ENCODE measurements at places on chromosomes 3 and 15. TPM values are rescaled to one million over a fixed set of nuclear protein-coding genes. Genes with fewer than 3 reads are reported as not detected.

DNA sequence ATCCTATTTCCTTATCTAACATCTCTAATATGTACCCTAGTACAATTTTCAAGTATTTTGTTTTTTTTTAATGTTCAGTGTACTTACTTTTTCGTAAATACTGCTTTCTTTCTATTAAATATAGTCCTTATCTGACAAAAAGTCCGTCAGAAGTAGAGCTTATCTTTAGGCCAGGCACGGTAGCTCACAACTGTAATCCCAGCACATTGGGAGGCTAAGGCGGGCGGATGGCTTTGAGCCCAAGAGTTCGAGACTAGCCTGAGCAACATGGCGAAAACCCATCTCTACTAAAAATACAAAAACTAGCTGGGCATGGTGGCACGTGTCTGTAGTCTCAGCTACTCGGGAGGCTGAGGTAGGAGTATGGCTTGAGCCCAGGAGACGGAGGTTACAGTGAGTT lies 41.1 kb downstream of the USP3 start:
- DNase-seq, result no peak

The FBXO40 gene
- not detected for polyA plus RNA-seq

DNA sequence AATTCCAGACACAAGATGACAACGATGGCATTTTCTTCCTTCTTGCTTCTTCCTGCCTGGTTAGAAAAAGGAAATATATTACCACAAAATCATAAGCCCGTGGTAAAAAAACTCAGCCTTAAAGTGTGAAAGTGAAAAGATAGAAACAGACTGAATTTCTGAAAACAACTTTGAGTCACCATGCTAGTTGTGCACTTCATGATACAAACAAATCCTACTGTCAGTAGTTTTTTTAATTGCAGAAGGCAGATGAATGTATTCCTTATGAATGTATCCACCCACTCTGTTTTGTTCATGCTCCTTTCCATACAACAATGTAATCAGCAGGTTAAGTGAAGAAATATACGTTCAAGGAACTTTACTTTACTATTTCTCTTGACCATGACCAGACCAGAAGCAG lies 1144.7 kb downstream of the OTOL1 start:
- no peak for DNase-seq

The PLA2G4E gene
- not detected for polyA plus RNA-seq

The VIPR1 gene
- polyA plus RNA-seq, result not detected

The CYP1A2 gene
- polyA plus RNA-seq, result not detected

The SLC6A1 gene
- polyA plus RNA-seq, result not detected

The MUC13 gene
- polyA plus RNA-seq, result not detected

DNA sequence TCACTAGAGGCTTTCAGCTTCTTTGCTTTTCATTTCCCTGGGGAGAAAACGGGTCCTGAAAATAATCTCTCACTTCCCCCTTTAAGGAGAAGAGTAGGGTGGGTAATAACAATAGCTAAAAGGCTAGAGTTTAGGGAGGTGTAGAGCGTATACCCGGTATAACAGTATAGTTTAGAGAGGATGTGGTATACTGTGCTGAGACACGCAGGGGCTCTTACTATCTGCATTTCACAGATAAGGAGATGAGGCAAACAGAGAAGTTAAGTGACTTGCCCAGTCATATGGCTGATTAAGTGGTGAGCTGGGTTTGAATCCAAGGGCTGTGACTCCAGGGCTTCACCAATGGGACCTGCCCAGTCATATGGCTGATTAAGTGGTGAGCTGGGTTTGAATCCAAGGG lies 15.0 kb upstream of the KCNMB3 start:
- DNase-seq, result no peak

- no peak for DNase-seq
Measured at GRCh38 chr3:4225005-4225471, 78.1 kb upstream of the SETMAR start.

DNA sequence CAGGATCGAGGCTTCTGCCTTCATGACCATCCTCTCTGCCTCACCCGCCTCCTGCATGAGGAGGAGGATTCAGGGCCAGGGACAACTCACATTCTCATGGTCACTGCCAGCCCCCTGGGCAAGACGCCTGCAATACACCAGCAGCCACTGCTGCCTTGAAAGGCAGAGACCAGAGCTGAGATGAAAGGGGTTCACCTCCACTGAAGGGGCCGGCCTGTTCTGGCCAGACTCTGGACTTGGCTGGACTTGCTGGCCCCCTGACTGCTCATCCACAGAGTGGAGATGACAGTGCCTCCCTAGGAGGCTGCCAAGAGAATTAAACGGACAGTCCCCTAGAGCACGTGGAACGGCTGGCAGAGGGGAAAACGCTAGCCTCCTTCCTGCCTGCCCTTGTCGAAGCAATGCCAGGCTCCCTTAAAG lies 35.2 kb downstream of the MGLL start:
- DNase-seq, result no peak

- DNase-seq, result no peak
Measured at GRCh38 chr3:122488262-122488973, 26.3 kb downstream of the KPNA1 start.

GRCh38 chr15:69542028-69542427 lies 89.4 kb downstream of the RPLP1 start:
- DNase-seq, result no peak

DNA sequence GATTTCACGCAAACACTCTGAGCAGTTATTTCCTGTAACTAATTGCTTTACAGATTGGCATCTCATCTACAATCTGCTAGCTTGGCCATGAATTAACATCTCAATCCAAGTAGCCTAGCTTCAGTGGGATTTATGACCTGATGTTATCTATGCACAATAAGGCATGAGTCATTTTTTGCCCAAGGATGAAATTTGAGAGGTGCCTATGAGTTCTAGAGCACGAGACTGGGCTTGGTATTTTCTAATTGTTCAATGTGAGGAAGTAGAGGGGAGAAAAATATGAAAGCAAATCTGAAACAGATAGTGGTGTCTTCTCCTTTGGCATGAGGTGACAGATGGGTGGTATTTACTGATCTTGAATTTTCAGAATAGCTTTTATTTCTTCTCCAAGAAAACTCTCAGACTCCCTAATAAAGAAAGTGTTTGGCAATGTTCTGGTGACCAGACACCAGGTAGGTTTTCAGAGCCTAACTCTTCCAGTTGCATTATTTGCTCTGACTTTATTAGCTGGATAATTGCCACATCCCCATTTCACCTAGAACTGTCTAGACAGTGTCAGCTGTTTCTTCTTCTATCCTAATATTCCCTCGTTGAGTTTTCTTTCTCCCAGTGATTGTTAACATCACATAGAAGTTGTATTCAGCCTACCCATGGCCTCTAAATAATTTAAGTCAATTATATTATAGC lies 301.0 kb upstream of the UMPS start:
- peak; percentile 55 for DNase-seq

DNA sequence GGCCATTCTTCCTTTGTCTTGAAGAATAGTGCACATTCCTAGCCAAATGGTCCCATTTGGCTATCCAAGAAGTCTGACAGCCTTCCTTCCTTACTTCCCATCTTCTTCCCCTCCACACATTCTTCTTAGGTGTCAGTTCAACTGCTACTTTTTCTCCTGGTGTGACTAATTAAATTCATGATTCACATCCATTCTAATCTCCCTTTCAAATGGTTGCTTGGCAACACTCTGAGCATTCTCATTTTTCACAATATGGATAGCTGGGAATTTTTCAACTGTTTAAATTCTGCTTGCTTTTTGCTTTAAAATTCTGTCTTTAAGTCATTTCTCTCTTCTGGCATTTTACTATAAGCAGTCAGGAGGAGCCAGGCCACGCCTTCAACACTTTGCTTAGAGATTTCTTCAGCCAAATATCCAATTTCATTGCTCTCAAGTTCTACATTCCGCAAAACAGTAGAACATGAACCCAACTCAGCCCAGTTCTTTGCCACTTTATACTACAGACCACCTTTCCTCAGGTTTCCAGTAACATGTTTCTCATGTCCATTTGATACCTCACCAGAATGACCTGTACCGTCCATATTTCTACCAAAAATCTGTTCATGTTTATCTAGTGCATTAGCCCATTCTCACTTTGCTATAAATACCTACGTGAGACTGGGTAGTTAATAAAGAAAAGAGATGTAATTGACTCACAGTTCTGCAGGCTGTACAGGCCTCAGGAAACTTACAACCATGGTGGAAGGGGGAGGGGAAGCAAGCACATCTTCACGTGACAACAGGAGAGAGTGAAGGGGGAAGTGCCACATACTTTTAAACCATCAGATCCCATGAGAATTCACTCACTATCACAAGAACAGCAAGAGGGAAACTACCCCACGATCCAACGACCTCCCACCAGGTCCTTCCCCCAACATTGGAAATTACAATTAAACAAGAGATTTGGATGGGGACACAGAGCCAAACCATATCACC lies 31.9 kb upstream of the MCF2L2 start:
- DNase-seq, result no peak

The EPHA3 gene
- 0.12 TPM for polyA plus RNA-seq

The RLBP1 gene
- not detected for polyA plus RNA-seq

- no peak for DNase-seq
Measured at GRCh38 chr3:196949285-196949619, 6.9 kb upstream of the NCBP2 start.

The TLR9 gene
- 0.07 TPM for polyA plus RNA-seq

- DNase-seq, result no peak
Measured at GRCh38 chr15:69319384-69320375, 21.0 kb downstream of the PAQR5 start.

DNA sequence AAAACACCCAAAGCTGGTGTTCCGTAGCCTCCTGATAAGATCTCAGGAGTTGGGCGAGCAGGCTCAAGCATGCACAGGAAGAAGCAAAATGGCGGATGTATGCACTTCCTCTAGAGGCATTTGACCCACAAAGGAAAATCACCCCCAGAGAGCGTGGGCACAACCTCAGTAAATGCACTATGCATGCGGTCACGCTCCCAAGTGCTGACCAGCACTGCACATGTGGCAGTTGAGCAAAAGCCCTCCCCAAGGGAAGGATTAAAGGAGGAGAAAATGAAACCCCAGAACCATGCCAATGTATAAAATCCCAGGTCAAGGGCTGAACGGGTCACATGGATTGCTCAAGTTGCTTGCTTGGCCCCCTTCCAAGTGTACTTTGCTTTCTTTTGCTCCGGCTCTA lies 289.4 kb upstream of the IGF1R start:
- DNase-seq, result no peak

GRCh38 chr15:70555713-70556112 lies 207.6 kb downstream of the UACA start:
- DNase-seq, result no peak

DNA sequence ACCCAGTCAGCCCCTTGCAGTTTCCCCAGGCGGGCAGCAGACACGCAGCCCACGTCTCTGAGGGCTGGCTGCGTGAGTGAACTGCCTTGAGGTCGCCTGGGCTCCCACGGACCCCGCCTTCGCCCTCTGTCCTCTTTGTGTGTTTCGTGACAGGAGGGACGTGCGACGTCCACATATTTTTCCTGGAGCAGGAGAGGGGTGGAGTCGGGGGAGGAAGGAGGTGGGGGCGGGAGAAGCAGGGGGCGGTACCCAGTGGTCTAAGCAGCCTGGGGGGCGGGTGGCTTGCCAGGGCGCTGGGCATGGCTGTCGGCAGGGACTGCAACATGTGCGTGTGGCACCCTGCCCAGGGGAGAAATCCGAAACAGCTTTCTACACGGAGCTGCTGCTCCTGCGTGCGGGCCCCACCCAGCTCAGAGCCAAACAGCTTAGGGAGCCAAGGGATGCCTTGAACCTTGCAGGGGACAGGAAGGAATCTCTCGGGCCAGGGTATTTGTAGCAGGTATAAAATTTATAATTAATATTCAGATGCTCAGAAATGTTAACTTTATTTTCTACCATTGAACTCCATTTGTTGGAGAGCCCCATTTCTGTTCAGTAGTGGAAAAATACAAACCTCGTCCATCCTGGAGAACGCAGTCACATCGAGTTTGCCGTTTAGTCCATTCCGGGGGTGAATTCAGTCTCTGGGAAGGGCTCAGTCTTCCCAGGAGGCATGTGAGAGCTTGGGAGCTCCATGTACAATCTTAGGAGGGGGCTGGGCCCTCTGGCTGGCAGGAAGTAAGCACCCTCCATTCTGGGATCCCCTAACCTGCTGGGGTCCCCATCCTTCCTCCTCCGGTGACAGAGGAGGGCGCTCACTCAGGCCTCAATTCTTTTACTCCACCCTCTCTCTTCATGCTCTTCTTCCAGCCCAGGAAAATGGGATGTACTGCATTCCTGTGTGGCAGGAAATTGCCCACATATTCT lies 79.1 kb upstream of the MEF2A start:
- DNase-seq, result peak; percentile 59

The SCG3 gene
- polyA plus RNA-seq, result not detected

The KBTBD8 gene
- polyA plus RNA-seq, result 0.31 TPM

DNA sequence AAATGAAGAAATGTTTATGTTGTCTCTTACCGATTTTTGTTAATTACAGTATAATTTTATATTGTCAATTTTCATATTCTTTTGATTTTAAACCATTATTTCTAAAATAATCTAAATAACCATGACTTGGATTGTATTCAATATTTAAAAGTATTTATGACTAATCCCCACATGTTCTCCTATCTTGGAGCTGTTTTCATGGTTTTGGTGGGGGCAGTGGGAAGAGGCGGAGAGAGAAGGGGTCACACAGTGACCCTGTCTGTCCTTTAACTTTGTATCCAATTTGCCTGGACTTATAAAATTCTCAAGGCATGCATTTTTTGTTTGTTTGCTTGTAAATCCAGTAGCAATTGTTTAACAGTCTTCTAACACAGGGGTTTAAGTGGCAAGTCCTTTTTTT lies 407.4 kb downstream of the NTRK3 start:
- no peak for DNase-seq

The ABI3BP gene
- 16.3 TPM for polyA plus RNA-seq

GRCh38 chr3:37219266-37219665 lies 44.9 kb upstream of the LRRFIP2 start:
- DNase-seq, result no peak

- no peak for DNase-seq
Measured at GRCh38 chr3:193605876-193606275, 12.9 kb downstream of the OPA1 start.

- DNase-seq, result no peak
Measured at GRCh38 chr3:185469542-185469941, 29.3 kb downstream of the TMEM41A start.

The GNAT1 gene
- not detected for polyA plus RNA-seq

The CSPG4 gene
- polyA plus RNA-seq, result 9.5 TPM

DNA sequence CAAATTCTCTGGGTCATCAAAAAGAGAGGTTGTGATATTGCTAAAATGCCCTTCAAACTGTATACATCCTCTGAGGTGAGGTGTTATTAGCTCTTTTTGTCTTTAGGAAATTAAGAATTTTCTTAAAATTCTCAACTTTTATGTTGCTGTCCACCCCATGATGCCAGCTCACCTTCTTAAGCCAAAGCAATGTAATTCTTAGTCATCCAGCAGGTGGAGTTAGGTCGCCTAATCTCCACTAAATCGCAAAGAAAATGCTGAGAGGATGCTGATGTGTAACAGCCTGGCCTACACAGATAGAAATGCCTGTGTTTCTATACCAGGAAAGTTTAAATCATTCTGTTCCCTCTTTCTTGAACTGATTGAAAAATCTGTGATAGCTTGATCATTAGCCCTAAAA lies 770.2 kb upstream of the ALCAM start:
- no peak for DNase-seq

The CHRFAM7A gene
- polyA plus RNA-seq, result 0.04 TPM

The KIF7 gene
- polyA plus RNA-seq, result 7.5 TPM

GRCh38 chr15:73190189-73190601 lies 137.9 kb downstream of the NEO1 start:
- peak; percentile 4 for DNase-seq

The CLPX gene
- 13.3 TPM for polyA plus RNA-seq

GRCh38 chr15:97350813-97351212 lies 609.7 kb upstream of the ARRDC4 start:
- no peak for DNase-seq
